NCI-H2029 (cell line): ENCODE measurements at places on chromosomes 2 and 18.

- DNase-seq = no peak
Measured at GRCh38 chr2:37326285-37326684, 1.7 kb upstream of the PRKD3 start.

- no peak for DNase-seq
Measured at GRCh38 chr2:220756653-220757052, 815.5 kb downstream of the EPHA4 start.

GRCh38 chr18:32308493-32309120 is 118.8 kb downstream of the MEP1B start:
- no peak for DNase-seq

DNA sequence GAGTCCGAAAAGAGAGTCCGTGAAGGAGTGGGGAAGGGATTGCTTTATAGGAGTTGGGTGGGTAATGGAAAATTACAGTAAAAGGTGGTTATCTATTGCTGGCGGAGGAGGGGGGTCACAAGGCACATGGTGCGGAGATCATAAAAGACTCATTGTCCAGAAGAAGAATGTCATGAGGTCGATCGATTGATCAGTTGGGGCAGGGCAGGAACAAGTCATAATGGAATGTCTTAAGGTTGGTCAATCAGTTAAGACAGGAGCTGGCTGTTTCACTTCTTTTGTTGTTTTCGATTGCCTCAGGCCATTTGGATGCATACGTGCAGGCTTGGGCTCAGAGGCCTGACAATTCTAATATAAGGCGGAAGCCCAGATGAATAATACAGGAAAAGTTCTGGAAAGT is 473.0 kb upstream of the TNP1 start:
- no peak for DNase-seq

- DNase-seq = no peak
Measured at GRCh38 chr2:104768694-104769093, 85.2 kb upstream of the POU3F3 start.

GRCh38 chr2:38491436-38491835 is 111.3 kb downstream of the HNRNPLL start:
- no peak for DNase-seq

- DNase-seq = peak; percentile 78
Measured at GRCh38 chr2:75480971-75481836, 79.5 kb downstream of the EVA1A start.

DNA sequence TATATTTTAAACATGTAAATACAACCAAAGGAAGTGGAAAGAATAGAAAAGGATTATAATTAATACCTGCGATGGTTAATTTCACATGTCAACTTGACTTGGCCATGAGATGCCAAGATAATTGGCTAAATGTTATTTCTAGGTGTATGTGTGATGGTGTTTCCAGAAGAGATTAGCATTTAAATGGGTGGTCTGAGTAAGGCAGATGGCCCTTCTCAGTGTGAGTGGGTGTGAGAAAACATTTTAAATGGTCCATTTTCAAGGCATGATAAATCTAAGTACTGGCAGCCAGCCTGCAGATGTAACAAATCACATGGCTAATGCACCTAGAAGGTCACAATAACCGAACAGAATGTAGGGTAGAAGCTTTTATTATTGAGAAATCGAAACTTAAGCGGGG is 99.6 kb upstream of the CDH7 start:
- no peak for DNase-seq

GRCh38 chr2:239876271-239876947 is 148.7 kb downstream of the NDUFA10 start:
- no peak for DNase-seq

- no peak for DNase-seq
Measured at GRCh38 chr2:9292426-9292825, 85.8 kb downstream of the ASAP2 start.

- DNase-seq = no peak
Measured at GRCh38 chr2:12587729-12588522, 128.8 kb upstream of the TRIB2 start.

GRCh38 chr18:49698525-49699025 is 114.8 kb downstream of the ACAA2 start:
- no peak for DNase-seq

DNA sequence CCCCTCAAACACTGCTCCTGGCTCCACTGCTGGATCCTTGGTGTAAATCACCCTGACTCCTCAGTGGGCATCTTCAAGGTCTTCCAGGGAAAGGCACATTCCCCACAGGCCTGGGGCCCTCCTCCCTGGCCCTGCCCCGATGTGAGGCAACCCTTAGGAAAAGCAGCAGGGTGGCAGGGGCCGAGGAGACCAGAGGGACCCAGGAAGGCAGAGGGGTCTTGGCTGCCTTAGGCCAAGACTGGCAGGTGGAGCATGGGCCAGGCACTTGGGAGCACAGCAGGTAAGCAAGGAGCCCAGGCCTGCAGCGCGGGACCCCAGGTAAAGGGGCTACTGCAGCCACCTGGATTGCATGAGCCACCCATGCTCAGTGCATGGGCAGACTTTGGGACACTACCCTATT is 96.9 kb downstream of the GYPC start:
- no peak for DNase-seq

GRCh38 chr2:172806493-172806892 is 70.8 kb downstream of the RAPGEF4 start:
- peak; percentile 35 for DNase-seq

- DNase-seq = no peak
Measured at GRCh38 chr18:23068011-23068410, 67.3 kb upstream of the CABLES1 start.

GRCh38 chr2:213199871-213200270 is 48.5 kb upstream of the IKZF2 start:
- DNase-seq = no peak

DNA sequence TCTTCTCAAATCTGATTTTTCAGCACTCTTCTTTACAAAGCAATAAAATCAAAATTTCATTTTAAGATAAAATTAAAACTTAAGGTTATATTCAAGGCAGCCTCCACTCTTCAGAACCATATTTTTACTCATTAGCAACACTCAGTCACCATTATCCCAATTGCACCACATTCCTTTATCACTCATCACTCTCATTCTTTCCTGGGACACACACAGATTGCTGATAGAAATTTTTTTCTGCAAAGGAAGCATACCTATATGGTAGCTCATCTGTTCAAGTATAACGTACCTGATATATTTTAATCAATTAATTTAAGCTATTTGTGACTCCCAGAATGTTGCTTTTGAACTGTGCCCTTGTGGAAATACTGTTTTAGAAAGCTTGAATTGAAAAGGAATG is 1559.3 kb upstream of the ZEB2 start:
- DNase-seq = no peak

GRCh38 chr2:148932536-148932935 is 57.5 kb downstream of the KIF5C start:
- no peak for DNase-seq

DNA sequence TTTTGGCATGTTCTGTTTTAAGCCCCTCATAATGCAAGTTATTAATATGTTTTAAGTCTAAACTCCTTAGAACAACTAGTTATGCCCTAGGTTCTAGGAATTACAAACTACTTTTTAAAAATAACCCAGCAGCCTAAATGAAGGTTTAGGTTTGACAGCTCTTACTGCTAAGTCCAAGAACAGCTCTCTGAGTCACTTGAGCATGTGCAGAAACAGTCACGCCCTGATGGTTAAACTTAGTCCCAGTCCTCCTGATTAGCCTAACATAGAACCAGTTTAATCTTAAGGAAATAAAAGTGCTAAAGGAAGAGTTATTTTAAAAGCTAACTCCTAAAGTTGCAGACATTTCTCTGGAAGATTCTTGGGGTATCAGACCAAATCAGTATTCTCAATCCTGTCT is 72.5 kb downstream of the RMDN2 start:
- DNase-seq = no peak
